ENCODE measurements at places on chromosomes 2 and 18.

- DNase-seq: no peak
Observed at GRCh38 chr2:3951131-3951954, 248.0 kb downstream of the DCDC2C start.

GRCh38 chr2:135949451-135950234 lies 35.8 kb downstream of the DARS1 start:
- DNase-seq: no peak

DNA sequence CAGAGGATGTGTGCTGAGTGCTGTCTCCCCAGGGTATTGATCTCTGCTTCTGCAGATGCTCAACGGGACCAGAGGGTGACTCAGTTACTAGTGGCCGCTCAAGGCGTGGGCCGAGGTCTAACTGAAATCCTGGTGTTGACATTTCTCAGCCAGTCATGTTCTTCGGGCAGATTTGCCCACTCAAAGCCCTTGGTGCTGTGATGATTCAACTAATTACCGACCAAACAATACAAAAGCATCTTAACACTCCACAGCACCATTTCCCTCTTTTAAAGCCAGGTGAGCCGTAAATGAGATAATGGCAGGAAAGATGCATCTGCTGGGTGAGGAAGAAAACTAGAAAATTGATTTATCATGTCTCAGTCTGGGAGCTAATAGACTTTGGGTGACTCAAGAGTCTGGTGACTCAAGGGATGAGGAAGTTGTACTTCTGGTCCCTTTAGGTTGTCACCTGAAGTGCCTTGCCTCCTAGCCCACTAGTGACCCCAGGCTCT lies 32.7 kb upstream of the PRLH start:
- DNase-seq: no peak

- DNase-seq: no peak
Observed at GRCh38 chr2:109398366-109399015, 215.3 kb downstream of the SEPTIN10 start.

DNA sequence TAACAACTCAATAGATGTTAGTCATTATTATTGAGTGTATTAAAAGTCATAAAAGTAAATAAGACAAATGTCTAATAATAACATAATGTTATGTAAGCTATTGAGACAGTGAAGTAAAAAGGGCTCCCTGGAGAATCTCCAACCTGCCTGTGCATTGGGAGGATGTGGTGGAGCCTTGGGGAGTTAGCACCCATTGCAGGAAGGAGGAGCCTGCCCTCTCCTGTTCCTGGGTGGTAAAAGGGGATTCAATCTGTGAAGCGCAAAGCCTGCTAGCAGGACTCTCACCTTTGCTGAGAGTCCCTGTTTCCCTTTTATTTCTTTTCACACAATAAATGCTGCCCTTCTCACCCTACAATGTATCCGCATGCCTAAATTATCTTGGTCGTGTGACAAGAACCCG lies 206.1 kb downstream of the RAB3GAP1 start:
- DNase-seq: no peak

GRCh38 chr2:16578081-16578480 lies 87.6 kb downstream of the CYRIA start:
- DNase-seq: no peak

DNA sequence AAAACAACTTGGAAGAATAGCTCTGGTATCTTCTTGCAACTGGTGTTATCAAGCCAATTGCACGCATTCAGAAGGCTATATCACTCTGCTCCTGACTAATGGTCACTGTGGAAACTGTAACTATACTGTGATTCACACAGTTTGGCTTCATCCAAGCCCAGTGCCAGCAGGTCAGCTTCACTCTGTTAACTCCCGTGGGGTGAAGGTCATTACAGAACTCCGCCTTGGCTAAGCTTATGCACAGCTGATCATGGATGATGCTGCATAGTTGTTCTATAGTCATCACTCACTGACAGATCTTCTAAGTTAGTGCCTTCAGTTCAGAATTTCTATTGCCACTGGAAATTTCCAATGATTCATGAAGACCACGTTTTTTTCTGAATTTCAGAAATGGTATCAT lies 497.2 kb upstream of the NETO1 start:
- DNase-seq: no peak

- no peak for DNase-seq
Observed at GRCh38 chr2:200383380-200384110, 77.1 kb downstream of the SPATS2L start.

DNA sequence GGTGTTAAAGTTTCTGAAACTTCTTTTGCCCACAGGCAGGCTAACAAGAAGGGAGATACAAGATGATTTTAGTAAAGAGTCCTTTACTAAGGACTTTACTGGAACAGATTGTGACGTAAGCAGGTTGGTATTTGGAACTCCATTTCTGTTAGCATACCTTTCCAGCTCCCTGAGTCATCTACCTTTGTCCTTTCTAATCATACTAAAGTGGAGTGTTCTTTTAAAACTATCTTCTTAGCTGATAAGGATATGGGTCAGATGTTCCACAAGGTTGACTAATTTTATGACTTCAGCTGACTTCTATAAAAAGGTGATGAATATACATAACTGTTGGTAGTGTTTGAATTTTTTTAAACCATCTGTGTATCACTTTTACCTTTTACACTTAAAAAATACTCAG lies 21.1 kb downstream of the UGP2 start:
- no peak for DNase-seq

- no peak for DNase-seq
Observed at GRCh38 chr18:55214534-55214933, 255.3 kb upstream of the CCDC68 start.

- no peak for DNase-seq
Observed at GRCh38 chr2:107542314-107542740, 284.4 kb upstream of the RGPD4 start.

DNA sequence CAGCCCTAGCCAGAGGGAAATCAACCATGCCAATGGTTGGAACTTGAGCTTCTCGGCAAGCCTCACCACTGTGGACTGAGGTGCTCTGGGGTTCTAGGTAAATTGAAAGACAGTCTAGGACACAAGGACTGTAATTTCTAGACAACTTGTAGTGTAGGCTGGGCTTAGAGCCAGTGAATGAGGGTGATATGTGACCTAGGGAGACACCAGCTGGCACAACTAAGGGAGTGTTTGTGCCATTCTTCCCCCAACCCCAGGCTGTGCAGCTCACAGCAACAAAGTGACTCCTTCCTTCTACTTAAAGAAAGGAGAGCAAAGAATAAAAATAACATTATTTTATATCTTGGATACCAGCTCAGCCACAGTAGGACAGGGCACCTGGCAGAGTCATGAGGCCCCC lies 1690.7 kb upstream of the TMEFF2 start:
- DNase-seq: no peak

- no peak for DNase-seq
Observed at GRCh38 chr2:39845460-39846146, 66.5 kb upstream of the THUMPD2 start.
